Right ventricle myocardium superior (tissue), 1 donor: ENCODE measurements at places on chromosomes 4 and X. TPM values are rescaled to one million over a fixed set of nuclear protein-coding genes. Genes with fewer than 3 reads are reported as not detected.

- no peak for DNase-seq
These were observed 94.1 kb upstream of the WDR17 start for GRCh38 chr4:175971388-175972179.

TNIP3 gene
- not detected for total RNA-seq

SATL1 gene
- not detected for total RNA-seq

DNA sequence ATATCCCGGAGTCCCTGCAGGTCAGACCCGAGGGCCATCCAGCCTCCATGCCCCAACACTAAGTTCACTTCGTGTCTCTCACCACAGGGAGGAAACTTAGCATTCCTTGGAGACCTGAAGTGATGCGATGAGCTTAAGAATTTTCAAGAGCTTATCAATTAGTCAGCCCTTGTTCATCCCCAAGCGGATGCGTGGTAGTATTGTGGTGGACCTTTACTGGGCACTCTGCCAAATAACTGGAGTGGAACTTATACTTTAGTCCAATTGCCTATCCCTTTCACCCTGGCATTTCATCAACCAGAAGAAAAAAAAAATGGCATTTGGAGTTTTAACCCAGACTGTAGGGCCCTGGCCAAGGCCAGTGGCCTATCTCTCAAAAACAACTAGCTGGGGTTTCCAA is 137.1 kb downstream of the RELL1 start:
- DNase-seq, result no peak

IL21 gene
- total RNA-seq, result not detected

- no peak for DNase-seq
These were observed 85.5 kb downstream of the BCOR start for GRCh38 chrX:40012039-40012867.

DNA sequence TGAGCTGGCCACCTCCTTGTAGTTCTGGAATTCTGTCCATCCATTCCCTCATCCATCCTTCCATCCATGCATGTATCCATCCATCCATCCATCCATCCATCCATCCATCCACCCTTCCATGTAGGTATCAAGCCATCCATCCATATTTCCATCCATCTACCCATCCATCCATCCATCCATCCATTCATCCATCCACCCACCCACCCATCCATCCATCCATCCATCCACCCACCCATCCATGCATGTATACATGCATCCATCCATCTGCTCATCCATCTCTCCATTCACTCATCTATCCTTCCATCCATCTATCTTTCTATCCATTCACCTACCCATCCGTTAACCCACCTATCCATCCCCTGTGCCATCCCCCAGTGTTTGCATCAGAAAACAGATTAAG is 153.6 kb upstream of the STX18 start:
- no peak for DNase-seq

BCAP31 gene
- total RNA-seq, result 86.4 TPM

GRCh38 chr4:178602833-178603232 is 1160.6 kb upstream of the AGA start:
- no peak for DNase-seq

CD38 gene
- 2.5 TPM for total RNA-seq

DNA sequence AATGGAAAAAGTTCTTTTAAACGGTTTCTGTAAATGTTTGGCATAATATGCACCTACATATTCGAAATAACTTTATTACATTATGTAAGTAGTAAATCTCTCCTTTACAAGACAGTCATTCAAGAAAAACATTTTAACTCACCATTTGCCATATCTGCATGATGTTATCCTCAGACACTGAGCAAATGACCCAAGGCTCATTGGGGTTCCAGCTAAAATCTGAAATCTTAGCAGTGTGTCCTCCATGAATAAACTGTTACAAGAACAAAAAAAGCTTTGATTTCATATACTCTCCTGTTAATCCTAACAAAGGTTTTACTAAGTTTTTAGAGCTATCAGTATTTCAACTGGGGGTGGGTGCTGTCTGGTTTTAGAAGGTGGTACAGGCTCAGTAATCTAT is 24.5 kb downstream of the RBBP7 start:
- DNase-seq, result no peak

- no peak for DNase-seq
These were observed 184.3 kb upstream of the TACR3 start for GRCh38 chr4:103904123-103904522.

DNA sequence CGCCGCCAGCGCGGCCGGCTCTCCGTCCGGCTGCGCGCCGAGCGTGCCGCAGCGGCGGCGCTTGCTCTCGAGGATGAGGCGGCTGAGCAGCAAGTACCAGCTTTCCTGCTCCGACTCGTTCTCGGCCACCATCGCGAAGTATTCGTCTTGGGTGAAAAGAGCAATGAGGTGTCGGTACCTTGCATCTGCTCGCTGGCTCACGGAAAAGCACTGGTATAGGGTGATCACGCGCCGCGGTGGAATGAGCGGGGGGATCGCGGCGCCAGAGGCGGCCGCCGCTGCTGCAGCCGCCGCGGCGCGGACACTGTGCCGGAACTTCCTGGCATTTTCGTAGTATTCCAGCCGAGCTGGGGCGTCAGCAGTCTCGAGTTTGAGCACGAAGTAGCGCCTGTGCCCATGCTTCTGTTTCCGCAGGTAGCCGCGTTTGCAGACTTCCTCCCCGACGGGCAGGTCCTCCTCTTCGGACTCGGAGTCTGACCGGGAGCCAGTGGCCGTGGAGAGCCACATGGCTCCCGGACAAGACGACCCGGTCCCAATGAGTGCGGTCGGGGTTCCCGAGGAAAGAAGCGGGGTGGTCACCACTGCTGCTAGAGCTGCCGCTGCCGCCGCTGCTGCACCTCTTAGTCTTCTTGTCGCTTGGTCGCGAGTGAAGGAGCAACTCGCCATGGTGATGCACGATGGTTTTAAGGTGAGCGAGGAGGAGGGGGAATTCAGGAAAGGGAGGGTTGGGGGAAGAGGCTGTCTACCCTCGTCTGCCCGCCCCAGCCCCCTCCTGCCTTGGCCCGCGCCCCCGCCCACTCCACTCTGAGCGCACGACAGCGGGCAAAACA is 469 bp downstream of the IRS4 start:
- no peak for DNase-seq

DNA sequence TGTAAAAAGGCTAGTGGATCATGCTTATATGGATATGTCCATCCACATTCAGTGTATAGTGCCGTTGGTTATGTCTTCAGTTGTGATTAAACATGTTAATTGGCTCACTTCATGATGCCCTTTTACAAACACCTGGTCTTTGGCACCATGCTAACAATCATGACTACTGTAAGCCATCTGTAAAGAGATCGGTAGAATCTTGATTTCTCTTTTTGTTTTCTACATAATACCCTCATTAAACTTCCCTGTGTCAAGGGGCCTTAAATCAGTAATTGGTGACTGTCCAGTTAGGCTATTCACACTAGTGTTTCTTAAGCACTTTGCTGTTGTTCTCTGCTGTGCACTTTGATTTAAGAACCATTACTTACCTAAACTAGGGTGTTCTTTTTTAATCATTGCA is 475.2 kb downstream of the RPA4 start:
- DNase-seq, result no peak

- DNase-seq, result no peak
These were observed 29.8 kb upstream of the ZFP42 start for GRCh38 chr4:187965726-187966125.

- no peak for DNase-seq
These were observed 63.6 kb downstream of the TRIM2 start for GRCh38 chr4:153267890-153268289.

DNA sequence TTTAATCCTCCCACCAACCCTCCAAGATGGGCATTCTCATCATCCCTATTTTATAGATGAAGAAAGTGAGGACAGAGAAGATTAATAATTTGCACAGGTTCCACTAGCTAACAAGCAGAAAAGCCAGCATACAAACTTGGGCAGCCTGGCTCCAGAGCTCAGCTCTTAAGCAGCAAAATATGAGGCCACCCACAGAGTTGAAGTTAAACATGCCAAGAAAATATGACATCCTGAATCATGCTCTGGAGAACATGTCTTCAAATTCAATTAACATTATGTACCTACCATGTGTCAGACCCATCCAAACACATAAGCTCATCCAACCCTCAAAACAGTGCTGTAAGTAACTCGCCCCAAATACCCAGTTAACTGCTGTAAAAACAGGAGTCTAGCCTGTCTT is 33.9 kb downstream of the USP46 start:
- DNase-seq, result no peak

DNA sequence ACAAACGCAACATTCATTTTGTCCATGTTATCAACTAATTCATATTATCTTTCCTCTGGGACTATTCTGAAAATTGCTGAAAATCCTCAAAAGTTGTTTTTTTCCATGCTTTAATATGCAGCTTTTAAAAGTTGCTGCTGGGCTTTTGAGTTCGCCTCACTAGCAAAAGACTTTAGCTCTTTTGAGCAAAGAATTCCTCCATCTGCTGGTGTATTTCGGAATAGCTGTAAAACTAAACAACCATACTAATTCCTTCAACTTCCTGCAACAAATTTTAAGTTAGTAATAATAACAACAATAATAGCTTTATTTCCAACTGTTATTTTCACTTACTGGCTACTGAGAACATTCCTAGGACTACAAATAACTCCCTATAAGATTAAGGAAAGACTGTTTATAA is 124.5 kb upstream of the PLAC1 start:
- no peak for DNase-seq

DNA sequence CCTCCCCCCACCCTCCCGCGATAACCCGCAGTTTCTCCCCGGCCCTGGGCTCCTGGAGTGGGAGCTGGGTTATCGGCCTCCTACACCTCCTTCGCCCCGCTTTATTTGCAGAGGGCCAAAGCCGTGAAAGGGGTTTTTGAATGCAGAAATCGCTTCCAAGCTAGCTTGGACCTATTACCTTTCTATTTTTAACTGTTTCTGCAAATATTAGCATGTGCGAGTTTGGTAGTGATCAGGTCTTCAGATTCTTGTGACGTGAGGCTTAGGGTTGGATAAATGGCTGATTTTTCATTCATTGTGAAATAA is 1.3 kb downstream of the USP9X start:
- DNase-seq, result no peak

DNA sequence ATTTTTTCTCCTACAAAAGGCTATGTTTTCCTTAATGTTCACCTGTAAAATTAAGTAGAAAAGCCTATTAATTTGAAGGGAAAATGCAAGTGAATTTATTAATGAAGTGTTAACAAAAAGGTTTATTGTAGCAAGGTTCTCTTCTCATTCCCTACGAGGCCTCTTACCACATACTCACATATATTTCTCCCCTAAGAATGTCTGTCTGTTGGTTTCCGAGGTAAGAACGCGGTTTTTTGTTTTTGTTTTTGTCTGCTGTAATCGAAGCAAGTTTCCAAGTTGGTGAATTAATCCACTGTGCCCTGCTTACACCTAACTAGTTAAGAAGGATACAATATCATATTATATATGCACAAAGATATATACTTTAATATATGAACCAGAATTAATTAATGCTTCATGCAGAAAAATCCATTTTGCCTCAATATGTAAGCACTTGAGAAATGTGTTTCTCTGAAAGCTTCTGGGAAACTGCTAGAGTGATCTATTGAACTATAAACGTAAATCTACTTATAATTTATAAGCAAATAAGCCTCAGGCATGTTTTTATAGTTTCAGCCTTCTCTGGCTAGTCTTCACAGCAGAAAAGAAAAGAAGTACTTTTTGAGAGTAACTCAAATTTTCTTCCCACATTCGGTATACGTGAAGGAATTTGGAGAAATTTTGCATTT is 120.8 kb downstream of the EGF start:
- DNase-seq, result no peak
